SHP77 (cell line): ENCODE measurements at places on chromosomes 1 and 21.

DNA sequence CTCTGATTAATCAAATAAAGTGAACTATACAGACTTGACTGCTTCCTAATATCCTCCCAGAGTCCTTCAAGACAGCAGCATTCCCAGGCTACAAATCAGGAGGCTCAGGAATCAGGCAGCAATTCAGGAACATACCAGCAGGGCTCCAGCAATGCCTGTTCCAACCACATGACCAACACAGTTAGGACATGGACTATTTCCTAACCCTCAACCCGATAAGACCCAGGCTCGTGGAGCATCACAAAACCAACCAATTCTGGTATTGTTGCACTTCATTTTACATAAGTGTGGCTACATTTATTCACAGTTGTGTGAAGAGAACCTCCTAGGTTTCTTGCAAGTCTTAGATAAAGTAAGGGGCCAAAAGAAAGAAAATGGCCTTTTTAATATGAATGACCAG is 546.2 kb upstream of the ADGRL2 start:
- DNase-seq = no peak

- DNase-seq = no peak
These were observed 460.2 kb downstream of the KIF26B start for GRCh38 chr1:245615001-245615400.

- DNase-seq = peak; percentile 95
These were observed 26.6 kb upstream of the LRRN2 start for GRCh38 chr1:204711947-204712701.

- no peak for DNase-seq
These were observed 613.5 kb downstream of the MATN1 start for GRCh38 chr1:30109853-30110252.

GRCh38 chr1:11787804-11788436 is 17.8 kb downstream of the MTHFR start:
- no peak for DNase-seq

GRCh38 chr1:111598544-111598943 is 21.0 kb upstream of the RAP1A start:
- DNase-seq = no peak

GRCh38 chr1:39272027-39272797 is 67.7 kb downstream of the MACF1 start:
- DNase-seq = peak; percentile 92

- DNase-seq = no peak
These were observed 53.3 kb downstream of the ERO1B start for GRCh38 chr1:236228411-236228810.

DNA sequence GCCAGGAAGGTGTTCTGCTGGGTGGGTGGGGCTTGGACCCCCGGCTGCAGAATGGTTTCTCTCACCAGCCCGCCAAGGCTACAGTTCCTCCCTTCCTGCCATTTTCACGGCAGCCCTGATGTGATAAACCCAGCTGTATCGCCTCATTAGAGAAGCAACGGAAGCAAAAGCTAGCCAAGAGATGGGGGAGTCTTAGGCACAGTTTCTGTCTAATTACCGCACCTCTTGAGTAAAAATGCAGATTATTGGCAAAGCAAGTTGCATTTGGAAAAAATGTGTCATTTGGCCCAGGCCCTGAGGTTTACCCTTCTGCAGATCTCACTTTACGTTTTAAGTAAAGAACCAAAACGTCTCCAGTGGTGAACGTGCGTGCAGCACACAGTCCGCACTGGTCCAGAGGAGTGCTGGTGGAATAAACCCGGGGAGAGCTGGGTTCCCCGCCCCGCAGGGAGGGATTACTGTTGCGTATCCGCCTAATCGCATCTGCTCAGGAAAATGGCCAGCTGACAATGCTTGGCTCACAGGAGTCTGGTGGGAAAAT is 109.9 kb downstream of the GALNT2 start:
- peak; percentile 88 for DNase-seq

DNA sequence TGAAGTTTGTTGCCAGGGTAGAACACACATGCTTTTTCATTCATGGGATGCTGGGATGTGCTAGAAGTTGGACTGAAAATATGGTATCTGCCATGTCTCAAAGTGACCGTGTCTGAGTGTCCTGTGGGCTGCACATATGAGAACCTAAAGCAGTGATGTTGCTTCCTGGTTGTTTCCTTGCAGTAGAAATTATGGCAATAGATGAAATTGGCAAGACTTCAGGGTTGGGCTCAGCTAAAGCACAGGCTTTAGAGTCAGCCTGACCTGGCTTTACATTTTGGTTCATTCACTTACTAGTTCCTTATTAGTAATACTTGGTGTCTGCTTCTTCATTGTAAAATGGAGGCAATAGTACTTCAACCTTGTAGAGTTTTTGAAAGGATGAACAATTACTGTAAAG is 2.2 kb downstream of the LAMC2 start:
- no peak for DNase-seq

GRCh38 chr1:248268178-248268577 is 9.6 kb downstream of the OR2T33 start:
- no peak for DNase-seq

DNA sequence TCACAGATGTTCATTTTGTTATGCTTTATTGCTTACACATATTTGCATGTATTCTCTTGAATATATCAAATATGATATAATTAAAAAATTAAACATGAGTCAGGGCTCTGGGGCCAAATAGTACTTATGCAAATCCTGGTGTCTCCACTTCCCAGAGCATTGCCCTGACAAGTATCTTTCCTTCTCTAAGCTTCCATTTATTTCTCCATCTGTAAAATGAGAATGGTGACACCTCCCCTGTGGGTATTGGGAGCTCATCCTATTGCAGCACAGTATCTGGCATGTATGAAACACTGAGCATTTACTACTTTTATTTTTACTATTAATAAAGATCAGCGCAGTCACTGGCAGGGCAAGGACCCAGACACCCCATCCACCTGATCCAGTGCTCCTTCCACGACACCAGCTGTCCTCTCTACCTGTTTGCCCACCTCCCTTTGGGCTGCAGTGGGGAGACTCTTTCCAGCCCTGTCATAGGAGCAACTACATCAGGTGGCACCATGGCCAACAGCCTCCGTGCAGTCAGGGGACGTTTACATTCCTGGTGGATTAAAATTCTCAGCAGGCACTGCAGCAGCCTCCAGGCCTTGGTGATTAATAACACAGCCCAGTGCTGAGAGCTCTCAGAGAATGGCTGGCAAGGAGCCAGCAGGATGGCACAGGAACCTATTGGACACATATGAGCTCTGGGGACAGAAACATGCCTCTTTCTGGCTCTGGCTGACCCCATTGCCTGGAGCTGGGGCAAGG is 113.0 kb downstream of the DMRTB1 start:
- DNase-seq = peak; percentile 77

DNA sequence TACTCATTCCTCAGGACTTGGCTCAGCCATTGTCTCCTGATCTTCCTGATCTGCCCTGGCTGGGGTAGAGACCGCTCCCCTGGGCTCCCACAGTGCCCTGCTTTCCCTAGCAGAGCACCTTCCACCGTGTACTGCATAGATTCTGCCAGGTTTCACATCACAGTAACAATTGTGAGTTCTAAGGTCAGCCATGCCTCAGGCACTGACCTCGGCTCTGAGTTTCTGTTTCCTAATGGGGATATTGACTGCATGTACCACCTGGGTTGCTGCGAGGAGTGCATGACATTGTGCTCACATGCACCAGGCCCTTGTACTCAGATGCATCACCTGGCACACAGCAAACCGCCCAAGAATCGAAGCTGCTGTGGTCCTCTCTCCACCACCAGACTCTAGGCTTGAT is 46.0 kb downstream of the HSPG2 start:
- DNase-seq = no peak

DNA sequence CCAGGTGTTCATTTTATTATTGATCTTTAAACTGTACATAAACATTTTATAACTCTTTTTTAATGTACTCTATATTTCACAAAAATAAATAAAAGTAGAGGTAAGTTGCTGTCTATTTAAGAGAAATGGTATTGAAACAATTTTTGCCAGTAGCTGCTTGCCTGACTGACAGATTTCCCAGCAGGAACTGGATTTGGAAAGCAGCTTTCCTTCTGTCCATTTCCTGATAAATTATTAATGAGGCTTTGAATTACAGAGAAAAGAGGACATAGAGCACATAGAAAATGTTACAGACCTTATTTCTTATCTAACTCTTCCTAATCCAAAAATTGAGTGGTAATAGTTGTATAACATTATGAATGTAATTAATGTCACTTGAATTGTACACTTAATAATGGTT is 79.7 kb upstream of the BCL10 start:
- DNase-seq = no peak

DNA sequence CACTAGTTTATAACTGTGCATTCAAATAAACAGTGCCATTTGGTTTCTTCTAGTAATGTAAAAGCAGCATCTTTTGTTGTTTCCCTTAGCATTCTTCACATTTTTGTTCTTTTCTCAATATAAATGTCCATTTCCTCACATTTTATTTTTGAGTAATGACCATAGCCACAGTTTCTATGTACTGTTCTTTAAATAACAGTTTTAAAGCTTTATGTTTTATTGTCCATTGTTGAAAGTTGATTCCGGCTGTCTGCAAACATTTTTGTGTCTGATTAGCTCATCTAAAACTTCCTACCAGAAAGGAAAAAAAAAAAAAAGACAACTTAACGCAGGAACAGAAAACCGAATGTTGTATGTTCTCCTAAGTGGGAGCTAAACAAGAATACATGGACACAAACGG is 139.7 kb downstream of the MAGI3 start:
- no peak for DNase-seq

DNA sequence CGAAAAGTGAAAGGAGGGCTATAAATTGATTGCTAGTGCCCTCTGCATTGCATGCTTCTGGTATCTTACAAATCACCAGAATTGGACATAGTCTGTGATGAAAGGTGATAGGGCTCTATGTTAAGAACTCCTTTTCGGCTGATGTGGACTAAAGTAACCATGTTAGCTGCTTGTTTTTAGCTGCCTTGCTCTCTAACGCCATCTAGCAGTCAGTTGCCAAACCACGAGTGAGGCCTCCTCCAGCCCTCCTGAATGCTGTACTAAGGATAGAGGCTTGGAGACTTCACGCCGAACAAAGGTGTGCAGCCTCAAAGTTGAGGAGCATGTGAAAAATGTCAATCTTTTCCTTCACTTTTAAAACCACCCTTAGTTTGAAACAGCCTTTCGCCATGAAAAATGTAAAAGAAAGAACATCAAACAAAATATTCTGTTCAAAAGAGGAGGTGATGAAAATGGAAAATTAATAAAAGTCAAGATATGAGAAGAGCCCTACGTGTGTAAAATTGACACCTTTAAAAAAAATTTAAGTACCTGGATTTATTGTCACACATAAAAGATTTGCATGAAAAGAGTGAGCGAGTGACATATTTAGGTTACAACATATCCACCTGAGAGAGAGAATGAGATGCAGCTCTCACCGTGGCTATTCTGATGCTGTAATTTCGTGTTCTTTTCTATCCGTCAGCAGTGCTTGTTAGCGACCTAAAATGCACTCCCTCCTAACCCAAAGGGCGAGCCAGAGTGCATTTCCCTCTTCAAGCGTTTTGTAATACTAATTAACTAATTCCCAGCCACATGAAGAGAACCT is 8.1 kb downstream of the LRRC53 start:
- DNase-seq = peak; percentile 68

- DNase-seq = peak; percentile 22
These were observed 3.2 kb downstream of the GREM2 start for GRCh38 chr1:240608707-240609106.

GRCh38 chr1:224801844-224802490 is 127.5 kb upstream of the DNAH14 start:
- no peak for DNase-seq

DNA sequence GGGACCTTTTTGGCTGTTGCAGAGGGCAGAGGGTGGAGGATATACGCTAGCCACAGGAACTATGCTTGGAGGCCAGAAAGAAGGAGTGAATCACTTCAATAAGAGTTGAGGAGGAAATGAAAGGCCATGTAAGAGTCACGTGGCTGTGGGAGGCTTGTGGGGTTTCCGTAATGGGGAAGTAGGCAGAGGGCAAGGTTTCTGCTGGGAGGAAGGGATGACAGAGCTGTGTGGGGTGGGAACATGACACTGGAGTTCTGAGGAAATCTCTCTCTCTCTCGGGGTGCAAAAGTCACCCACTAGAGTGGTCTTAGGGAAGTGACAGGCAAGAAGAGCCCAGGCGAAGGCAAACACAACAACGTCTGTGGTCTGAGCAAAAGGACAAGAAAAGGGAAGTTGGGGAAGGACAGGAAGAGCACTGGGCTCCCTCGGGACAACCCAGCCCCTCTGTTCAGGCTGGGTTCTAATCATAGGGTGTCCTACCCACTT is 3.9 kb upstream of the CD1C start:
- no peak for DNase-seq

DNA sequence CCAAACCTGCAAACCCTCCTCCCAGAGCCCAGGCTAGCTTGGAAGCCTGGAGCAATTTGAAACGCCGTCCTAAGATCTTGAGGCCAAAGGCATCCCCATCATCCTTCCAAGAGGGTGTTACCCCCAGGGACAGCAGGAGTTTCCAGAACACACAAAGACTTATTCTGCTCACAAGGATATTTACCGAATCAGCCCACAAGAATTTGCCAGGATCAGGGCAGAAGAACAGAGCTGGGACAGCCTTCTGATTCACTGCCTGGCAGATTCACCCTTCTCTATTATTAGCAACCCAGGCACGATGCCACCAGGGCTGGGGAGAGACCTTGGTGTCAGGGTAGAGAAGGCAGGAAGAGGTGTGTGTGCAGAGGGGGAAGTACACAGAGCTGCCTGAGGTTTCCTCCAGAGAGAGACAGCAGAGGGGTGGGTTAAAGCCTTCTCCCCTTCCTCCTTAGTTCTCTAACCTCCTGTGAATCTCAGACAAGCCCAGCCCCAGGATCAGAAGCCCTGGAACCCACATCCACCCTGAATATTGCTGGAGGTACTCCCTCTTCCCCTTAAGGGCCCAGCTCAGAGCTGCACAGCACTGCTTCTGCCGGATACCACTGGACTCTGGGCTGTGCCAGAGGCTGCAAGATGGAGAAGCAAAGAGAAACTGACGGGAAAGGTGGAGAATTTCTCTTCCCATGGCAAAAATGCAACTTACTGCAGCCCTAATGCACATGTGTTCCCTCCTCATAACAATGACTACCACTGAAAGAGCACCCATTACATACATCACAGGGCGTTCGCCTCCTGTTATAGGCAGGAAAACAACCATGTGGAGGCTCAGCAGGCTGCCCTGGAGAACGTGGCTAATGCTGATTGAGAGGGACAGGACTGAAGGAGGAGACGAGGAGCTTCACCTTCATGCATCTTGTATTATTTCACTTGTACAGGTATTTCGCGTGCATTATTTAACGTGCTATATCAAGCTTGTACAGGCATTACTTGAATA is 61.8 kb downstream of the ITPKB start:
- peak; percentile 29 for DNase-seq

GRCh38 chr21:36321325-36322082 is 1.5 kb downstream of the MORC3 start:
- DNase-seq = peak; percentile 29

DNA sequence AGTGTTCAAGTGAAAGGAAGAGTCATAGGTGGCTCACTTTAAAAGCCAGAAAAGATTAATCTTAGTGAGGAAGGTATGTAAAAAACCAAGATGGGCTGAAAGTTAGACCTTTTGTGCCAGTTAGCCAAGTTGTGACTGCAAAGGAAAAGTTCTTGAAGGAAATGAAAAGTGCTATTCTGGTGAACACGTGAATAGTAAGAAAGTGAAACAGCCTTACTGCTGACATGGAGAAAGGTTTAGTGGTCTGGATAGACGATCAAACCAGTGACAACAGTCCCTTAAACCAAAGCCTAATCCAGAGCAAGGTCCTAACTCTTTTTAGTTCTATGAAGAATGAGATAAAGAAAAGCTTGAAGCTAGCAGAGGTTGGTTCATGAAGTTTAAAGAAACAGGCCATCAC is 106.4 kb downstream of the CTH start:
- no peak for DNase-seq

- DNase-seq = no peak
These were observed 109.6 kb upstream of the ZNF678 start for GRCh38 chr1:227453631-227454355.
